Smooth muscle cell of the brain vasculature (primary cell): ENCODE measurements at places on chromosomes 16 and 17.

GRCh38 chr16:68226116-68226515 lies 9.8 kb downstream of the ESRP2 start:
- no peak for DNase-seq

GRCh38 chr17:61160789-61161445 lies 238.7 kb upstream of the TBX2 start:
- DNase-seq: no peak

DNA sequence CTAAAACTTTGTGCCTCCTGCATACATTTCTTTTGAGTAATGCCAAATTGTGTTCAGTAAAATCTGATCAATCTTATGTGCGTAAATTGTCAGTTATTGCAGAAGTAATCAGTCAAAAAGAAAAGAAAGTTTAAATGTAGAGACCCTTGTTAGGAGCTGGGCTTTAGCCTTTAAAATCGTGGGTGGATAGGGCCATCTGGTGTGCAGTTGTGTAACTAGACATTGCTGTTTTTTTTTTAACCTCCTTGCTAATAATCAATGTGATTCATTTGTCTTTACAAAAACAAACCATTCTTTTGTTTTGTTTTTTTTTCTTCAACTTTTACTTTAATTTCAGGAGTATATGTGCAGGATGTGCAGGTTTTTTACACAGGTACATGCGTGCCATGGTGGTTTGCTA lies 5.3 kb upstream of the WWOX start:
- DNase-seq: no peak

DNA sequence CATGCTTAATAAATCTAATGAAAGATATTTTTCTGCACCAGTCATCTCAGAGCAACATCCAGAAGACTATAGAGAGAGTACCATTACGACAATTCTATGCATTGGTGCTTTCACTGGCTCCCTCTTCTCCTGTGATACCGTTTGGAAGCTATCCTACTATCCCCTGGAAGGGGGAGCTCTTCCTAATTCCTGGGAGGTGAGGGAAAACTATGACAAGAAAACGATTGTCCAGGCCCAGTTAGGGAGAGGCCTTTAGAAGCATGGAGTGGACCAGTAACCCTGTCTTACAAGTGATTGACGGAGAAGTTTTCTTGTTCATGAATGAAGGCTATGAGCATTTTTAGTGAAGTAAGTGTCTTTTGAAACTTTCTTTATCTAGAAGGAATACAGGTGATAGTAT lies 150.2 kb downstream of the TANC2 start:
- no peak for DNase-seq

GRCh38 chr16:87806641-87807546 lies 41.1 kb upstream of the KLHDC4 start:
- no peak for DNase-seq

DNA sequence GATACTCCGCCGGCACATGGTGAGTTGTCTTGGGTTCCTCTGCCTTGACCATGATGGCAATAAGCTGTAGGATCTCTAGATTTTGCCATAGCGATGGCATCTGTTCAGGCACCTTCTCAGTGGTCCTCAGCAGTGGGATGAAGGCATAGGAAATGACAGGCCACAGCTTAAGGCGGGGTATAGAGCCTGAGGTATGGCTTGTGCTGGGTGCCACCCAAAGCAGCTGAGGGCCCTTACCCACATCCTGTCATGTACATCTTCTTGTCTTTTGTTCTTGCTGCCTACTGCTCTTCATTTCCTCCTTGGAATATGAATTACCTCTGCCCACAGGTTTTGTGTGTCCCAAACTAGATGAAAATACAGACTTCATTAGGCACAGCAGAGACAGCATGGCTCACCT lies 29.5 kb downstream of the KAT7 start:
- no peak for DNase-seq

DNA sequence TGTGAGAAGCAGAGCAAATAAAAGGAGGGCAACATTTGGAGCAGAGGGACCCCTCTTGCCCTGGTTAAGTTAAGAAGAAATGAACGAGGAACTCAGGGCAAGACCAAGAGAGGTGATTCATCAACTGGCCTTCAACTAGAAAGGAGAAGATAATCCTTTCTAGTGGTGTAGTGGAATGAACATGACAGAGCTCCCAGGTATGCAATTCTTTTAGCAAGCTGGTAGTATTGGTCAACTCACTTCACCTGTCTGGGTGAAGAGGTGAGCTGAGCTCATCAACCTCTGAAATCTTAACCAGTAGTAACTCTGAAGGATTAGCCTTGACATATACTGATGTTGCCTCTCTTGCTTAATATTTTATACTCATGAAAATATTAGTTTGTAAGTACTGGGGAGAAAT lies 1024.7 kb upstream of the GOT2 start:
- DNase-seq: no peak

DNA sequence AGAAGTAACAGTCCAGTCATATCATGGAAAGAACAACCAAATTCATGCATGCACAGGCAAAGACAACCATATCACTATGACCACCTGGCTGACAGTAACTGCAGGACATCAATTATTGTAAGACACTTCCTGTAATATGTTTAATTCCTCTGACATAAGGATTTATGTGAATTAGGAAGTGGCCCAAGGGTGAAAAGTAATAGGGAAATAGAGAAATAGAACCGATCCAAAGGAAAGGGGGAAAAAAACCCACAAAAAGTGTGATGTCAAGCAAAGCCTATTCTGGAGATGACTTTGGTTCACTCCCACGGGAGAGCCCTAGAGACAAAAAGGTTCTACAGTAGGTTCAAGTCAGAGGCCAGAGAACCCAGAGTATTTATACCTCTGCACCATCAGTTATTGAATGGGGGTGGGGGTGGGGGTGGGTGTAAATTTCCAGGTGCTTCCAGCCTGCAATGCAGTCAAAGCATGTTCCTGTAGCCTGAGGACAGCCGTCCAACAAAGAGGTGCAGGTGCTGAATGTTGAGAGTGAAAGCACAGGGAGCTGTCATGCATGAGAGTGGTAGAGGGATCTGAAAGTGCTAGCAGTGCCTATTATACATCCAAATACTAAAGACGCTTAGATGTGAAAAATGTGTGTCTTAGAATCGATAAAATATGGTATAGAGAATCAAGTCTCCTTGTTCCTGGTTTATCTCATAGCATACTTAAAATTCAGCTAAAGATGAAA lies 95.6 kb upstream of the HLF start:
- no peak for DNase-seq

- no peak for DNase-seq
Measured at GRCh38 chr17:74752822-74753401, 4.5 kb downstream of the NHERF1 start.

DNA sequence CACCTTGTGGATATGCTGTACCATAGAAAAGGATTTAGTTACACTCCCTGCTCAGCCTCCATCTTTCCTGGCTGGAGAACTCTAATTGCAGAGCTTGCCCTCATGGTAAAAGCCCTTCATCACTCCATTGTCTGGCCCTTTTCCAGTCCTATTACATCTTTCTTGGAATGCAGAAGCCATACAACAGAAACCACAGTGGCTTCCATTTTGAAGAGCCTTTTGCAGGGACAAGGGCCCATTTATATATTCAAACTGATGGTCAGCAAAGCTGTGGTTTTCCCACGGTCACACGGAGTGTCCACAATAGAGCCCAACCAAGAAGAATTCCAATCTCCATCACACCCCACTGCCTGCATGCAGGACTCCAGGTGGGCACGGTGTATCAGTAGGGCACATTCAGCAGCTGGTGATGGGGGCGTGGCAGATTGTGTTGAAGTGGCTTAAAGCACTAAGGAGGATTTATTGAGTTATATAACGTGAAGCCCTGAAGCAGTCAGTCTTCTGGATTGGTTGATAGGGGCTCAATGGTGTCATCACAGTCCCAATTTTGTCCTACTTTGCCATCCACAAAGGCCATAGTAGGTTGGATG lies 20.3 kb downstream of the COPRS start:
- DNase-seq: no peak

- no peak for DNase-seq
Measured at GRCh38 chr16:84246679-84247077, 6.9 kb upstream of the KCNG4 start.

GRCh38 chr16:57151369-57151768 lies 34.5 kb downstream of the PSME3IP1 start:
- no peak for DNase-seq

GRCh38 chr16:75073545-75074303 lies 42.9 kb downstream of the LDHD start:
- DNase-seq: no peak

DNA sequence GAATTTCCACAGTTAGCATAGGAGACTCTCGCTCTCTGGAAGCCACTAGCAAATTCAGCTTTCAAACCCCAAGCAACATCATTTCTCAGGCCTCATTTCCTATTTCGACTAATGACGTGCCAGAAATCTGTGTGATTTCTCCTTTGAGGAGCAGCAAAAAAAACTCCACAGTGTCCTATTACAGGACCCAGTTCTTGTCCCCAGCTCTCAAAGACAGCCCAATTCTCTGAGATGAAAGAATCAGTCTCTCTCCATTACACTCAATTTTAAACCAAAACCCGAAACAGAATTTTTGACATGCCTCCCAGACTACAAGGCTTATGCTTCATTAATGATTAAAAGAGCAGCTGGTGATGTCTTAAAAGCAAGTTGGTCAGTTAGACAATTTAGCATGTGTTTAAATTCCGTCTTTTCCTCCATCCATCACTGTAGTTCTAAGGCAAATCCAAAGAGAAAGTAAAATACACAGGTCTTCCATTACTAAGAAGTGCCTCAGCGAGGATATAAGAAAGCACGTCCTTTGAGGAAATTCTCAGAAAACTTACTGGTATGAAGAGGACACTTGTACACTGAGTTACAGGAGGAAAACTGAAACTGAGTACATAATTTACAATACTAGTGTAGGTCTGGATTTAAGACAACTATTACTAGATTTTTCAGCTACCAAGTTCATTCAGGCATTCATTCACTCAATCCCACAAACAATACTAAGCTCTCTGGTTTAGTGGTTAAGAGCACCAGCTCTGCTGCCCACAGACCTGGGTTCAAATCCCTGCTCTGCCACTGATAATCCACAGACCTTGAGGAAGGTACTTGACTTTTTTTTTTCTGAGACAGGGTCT lies 12.5 kb downstream of the TOM1L2 start:
- DNase-seq: no peak

DNA sequence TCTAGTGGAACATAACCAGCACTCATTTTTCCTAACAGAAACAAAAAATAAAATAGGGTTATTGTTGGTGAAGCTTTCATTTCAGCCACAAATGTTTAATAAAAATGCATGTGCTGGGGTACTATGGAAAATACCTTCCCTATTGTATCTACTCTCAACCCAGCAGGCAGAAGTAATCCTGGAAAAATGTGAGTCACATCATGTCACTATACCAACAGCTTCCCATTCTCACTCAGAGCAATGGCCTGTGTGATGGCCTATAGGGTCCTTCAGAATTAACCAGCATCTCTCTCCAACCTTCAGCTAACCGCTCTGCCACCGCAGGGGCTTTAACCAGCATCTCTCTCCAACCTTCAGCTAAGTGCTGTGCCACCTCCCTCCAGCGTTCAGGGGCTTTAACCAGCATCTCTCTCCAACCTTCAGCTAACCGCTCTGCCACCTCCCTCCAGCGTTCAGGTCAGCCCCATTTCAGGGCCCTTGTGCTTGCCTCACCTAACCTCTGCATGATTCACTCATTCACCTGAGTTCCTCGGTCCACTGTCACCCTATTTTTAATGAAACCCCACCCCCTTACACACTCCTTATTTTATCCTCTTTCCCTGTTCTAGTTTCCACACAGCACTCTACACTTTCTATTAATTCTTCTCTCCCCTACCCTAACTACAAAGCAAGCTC lies 34.0 kb downstream of the UBE2G1 start:
- DNase-seq: no peak

DNA sequence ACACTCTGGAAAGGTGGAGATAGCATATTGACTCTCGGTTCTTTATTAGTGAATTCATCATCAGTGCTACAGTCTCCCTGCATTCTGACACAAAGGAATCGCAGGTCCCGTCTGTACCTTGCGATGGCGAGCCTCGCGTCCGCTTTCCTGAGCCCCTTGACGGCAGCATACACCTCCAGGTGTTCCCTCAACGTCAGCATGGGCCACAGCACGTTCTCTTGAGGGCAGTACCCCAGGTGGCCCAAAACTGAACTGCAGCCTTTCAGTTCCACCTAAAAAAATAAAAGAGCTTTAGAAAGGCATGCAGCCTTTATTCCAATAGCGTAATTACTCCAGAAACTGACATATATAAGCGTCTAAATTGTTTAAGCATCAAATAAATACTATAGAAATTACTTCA lies 24.2 kb upstream of the ABCA9 start:
- no peak for DNase-seq

DNA sequence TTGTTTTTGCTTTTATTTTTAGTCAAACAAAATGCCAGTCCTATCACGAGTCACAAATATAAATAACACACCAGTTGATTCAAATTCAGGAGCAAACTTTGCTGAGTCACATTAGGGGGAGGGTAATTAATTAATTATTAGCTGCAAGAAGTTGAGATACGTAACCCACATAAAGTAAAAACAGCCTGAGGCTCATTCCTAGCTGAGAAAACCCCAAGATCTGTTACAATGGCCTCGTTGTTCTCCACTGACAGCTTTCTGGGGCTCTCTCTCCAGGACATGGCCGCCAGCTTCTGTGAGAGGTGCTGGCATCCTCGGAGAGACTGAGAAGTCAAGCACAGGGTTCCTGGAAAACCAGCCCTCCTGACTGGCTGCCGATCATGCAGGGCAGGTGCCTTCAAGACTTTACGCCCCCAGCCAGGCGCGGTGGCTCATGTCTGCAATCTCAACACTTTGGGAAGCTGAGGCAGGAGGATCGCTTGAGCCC lies 11.1 kb downstream of the RAB40B start:
- DNase-seq: no peak

DNA sequence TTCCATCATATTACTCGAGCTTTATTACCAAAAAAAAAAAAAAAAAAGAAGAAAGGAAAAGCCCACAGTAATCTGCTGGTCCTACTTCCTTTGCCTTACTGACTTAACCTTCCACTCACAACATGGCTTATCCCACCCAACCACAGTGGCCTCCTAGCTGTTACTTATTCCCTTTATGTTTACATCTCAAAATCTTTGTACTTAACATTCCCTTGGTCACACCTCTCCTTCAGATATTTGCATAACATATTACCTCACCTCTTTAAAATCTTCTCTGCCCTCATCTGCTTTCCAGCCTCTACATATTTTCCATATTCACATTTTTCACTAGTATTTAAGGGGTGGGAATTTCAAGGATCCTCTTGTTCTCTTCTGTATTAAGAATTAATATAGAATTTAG lies 327.0 kb upstream of the TBX2 start:
- no peak for DNase-seq

- no peak for DNase-seq
Measured at GRCh38 chr16:61362585-61362984, 673.7 kb downstream of the CDH8 start.

GRCh38 chr17:78179372-78179771 lies 7.5 kb downstream of the TK1 start:
- DNase-seq: no peak

DNA sequence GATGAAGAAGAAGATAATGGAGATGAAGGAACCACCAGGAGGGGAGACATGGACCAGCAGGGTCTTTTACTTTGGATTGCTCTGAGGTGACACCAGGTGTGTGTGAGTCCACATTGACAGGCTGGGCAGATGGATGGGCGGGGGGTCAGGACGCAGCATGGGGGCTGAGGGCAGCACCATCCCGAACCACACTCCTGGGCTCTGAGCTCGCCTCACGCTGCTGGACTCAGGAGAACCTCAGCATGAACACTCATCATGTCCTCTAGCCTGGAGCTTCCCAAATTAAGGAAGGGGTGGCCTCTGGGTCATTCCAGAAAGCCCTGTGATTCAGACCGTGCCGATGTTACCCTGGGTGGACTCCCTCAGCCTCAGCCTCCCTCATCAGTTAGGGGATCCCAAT lies 50.4 kb upstream of the MAP3K14 start:
- no peak for DNase-seq
